ENCODE measurements at places on chromosomes 2 and 18.

DNA sequence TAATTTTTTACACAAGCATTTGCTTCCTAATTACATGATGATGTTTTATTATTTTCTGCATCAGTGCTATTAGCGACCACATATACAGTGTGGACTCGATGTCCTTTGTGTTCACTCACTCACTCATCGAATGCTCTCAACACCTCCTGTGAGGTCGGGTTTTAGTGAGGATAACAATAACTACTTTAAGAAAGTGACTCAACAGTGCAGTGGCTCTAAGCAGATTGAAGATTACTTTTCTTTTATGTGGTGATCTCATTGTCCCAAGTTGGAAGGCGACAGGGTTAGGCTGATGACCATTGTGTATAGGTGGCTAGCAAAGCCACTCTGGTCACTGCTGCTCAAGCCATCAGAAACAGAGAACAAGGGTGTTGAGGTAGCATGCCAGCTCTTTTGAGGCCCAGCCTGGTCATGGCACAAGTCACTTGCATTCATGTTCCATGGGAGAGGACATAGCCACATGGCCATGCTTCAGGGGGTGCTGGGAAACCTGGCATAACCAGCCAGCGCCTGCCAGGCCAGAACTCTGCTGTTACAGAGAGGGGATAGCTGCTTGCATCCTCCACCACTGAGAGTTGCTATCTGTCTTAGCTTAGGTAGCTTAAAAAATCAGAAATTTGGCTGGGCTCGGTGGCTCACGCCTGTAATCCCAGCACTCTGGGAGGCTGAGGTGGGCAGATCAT lies 60.4 kb downstream of the PDCL3 start:
- DNase-seq: no peak

DNA sequence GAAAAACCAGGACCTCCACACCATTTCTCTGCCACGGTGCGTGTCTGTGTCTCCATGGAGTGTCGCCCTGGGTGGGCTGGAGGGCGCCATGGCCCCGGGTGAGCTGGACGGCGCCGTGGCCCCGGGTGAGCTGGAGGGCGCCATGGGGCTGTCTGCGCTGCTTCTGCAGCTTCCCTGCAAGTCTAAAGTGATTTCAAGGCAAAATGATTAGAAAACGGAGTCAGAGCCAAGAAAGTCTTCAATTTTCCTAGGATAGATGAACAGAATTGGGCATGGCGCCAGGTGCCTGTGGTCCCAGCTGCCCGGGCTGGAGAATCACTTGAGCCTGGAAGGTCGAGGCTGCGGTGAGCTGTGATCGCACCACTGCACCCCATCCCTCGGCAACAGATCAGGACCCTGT lies 27.7 kb upstream of the NFATC1 start:
- no peak for DNase-seq

DNA sequence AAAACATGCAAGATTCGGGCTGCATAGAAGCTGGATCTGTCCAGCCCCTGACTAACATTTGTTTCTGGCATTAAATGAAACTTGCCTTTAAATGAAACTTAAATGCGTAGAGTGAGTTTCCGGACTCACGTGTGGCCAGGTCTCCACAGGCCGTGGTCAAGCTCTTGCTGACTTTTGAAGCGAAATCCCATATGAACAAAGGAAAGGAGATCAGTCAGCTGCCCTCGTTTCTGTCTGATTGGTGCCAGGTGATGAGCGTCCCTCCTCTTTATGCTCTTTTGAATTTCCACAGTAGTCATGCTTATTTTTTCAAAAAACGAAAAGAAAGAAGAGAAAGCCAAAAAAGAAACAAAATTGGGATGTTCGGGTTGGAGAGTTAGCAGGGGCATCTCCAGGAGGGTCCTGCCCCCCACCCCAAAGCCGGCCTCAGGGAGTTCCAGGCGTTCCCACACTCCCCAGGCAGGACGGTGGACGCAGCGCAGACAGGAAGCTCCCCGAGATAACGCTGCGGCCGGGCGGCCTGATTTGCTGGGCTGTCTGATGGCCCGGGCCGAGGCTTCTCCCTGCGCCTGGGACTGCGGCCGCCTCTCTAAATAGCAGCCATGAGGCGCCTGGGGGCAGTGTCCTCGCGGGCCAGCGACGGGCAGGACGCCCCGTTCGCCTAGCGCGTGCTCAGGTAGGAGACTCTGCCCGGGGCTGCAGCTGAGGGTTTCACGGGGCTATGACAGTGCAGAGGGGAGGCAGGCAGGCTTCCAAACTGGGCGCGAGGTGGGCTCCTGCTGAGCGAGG lies at the start of gene COLEC11:
TSS of gene COLEC11 (plus strand) at position 620 of the 789 bp plus-strand sequence. CDS start 9,229 bp downstream, outside the sequence.
- DNase-seq: no peak

DNA sequence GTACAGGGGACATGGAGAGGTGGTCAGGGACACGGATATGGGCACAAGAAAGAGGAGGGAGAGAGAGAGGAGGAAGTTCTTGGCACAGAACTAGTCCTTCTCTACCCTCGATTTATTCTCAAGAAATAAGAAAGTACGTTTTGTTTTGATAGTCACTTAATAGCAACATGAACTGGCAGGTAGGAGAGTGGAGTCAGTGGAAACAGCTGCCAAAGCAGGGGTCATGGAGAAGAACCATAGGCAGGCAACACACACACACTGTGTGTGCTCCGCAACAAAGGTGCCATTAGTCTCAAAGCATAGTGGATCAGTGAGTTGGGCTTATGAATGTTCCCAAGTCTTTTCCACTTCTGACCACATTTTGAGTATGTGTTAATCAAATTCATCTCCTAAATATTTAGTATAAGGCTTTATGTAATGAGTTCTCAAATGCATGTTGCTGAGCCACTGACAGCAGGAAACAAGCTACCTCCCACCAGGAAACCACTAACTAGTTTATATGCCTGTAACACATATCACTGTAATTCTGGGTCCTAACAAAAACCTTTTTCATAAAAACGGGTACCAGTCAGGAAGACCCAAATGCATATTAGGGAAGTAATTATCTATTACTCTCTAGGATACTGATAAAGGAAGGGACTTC lies 41.1 kb downstream of the IWS1 start:
- no peak for DNase-seq

Data from NCI-H345 (cell line).